ENCODE measurements at places on chromosomes 16 and 17. TPM values are rescaled to one million over a fixed set of nuclear protein-coding genes. Genes with fewer than 3 reads are reported as not detected.

HERPUD1 gene
- total RNA-seq: 140 TPM

CTRB1 gene
- not detected for total RNA-seq

PLXDC1 gene
- total RNA-seq: 0.71 TPM

KRT12 gene
- not detected for total RNA-seq

GOSR2 gene
- total RNA-seq: 56.5 TPM
